Adrenal gland (tissue), 19 donors: ENCODE measurements at places on chromosomes 3 and 15. TPM values are rescaled to one million over a fixed set of nuclear protein-coding genes. Genes with fewer than 3 reads are reported as not detected.

Gene MON1A
- 21.1 TPM for total RNA-seq

DNA sequence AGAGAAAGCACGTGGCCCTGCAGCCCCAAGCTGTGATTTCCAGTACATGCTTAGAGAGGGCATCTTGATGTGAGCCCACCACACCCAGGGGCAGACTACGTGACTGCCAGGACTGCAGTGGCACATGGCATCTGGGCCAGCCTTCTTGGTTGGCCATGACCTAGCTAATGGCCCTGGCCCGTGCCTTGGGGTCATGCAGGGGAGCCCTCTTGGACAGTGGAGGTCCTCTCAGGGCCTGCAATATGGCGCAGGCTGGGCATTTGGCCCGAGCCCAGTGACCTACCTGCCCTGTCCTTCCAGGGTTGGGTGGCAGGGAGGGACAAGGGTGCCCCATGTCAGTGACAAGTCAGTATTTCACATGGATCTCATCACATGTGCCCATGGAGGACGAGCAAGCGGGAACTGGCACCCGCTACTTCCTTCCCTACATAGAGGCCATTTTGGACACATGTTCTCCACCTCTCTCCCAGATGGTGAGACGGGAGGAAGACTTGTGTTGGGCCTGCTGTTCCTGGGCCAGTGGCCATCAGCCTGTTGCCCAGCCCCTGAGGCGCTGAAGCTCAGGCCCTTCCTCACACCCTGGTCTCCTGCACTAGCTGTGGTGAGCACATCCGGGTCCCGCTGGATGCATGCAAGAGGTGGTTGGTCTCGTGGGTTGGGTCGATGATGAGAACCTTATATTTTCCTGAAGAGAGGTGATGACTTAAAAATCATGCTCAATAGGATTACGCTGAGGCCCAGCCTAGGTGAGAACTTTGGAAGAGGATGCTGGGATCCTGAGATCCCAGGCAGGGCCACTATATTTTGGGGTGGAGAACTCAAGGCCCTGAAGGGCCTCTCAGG is 195.6 kb downstream of the UBE3A start:
- H3K4me1 ChIP-seq: no peaks in the 10 kb centered on the region
- no peak overlapping the region for H3K27ac ChIP-seq
- no peaks in the 10 kb centered on the region for H3K36me3 ChIP-seq
- H3K4me3 ChIP-seq: no peak overlapping the region

Gene VILL
- total RNA-seq: 2.5 TPM

DNA sequence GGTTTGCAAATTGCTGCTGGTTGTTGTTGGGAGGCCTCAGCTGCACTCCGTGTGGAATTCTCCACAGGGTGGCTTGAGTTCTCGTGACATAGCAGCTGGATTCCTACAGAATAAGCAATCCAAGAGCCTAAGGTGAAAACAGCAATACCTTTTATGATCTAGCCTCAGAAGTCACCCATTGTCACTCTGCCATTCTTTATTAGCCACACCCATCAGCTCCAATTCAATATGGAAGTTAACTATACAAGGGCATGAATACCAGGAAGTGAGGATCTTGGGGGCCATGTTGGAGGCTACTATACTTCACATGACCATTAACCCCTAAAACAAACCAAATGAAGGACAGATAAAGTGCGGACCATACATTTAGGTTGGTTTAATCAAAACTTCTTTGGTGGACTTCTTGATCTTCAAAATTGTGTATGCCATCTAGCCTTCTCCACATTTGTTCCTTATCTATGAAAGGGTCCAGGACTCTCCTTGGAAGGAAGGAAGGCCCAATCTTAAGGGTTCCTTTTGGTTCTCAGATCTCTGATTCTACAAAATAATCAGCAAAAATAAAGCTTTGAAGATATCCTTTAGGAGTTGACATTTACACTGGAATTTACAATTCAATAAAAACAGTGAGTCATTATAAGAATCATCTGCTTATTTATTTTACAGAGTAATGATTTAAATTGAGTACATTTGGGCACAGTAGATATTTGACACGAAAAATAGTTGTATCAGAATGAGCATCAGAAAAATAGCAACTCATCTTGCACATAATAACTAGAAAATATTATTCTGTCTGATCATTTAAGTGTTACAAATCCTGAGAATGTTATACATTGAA is 21.5 kb downstream of the CIAO2A start:
- no peak overlapping the region for H3K4me3 ChIP-seq
- no peaks in the 10 kb centered on the region for H3K36me3 ChIP-seq
- DNase-seq: no peak
- peak overlapping the region; percentile 68 for H3K27ac ChIP-seq
- peaks cover 53% of the 10 kb centered on the region for H3K4me1 ChIP-seq

DNA sequence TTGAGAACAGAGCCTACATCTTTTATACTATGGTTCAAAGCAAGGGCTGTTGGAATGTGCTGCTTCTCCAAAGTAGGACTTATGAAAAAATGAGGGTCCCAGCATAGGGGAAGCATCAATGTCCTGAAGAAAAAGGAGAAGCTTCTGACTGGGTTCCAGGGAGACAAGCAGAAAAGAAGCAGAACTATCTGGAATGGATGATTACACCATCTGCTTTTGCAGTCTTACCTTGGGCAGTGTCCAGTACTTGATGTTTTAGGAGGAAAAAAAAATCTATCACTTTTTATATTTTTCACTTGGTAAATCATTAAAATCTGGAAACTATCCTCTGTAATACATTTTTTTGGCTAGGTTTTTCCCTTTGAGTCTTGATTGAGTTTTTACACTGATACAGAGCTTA is 57.9 kb upstream of the DPH6 start:
- H3K36me3 ChIP-seq: no peaks in the 10 kb centered on the region
- no peak for DNase-seq
- H3K27ac ChIP-seq: no peak overlapping the region
- H3K4me3 ChIP-seq: no peak overlapping the region

GRCh38 chr3:177060492-177060891 is 136.8 kb downstream of the TBL1XR1 start:
- no peak overlapping the region for H3K27ac ChIP-seq
- no peaks in the 10 kb centered on the region for H3K4me1 ChIP-seq
- H3K36me3 ChIP-seq: no peaks in the 10 kb centered on the region
- no peaks in the 10 kb centered on the region for H3K27me3 ChIP-seq
- H3K4me3 ChIP-seq: no peak overlapping the region

DNA sequence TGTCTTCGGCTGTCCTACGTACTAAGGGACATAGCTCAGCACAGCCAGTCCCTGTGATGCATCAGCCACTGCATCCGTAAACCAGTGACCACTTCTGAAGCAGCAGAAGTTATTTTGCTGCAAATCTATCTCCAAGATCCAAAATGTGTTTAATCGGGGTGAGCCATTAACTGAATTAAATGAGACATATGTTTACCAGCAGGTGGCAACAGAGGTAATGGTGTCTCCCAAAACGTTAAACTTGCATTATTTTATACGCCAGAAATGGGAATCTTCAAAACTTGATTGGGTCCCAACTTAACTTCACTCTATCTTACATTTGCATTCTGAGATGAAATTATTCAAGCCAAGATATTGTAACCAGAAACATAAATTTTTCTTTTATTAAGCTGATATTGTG is 75.3 kb upstream of the BOC start:
- H3K27ac ChIP-seq: no peak overlapping the region
- no peak overlapping the region for H3K4me3 ChIP-seq
- H3K27me3 ChIP-seq: no peaks in the 10 kb centered on the region
- DNase-seq: no peak

DNA sequence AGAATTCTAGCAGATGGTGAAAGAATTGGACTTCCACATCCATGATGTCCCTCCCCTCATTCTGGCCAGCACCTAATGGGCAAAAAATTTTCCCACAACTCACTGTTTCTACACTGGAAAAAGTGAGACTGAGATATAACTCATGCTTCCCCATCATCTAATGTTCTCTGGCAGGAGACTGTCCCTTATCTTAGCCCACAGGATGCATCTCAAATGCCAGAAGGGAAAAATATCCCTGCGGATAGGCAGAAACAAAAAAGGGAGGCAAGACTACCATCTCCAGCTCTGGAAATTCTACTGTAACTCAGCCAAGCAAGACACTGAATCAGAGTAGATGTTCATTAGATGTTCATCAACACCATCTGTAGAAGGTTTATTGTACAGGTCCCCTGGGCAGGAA is 58.6 kb downstream of the DLG1 start:
- no peak overlapping the region for H3K27ac ChIP-seq
- H3K4me3 ChIP-seq: no peak overlapping the region
- no peak for DNase-seq
- no peaks in the 10 kb centered on the region for H3K27me3 ChIP-seq
- H3K36me3 ChIP-seq: no peaks in the 10 kb centered on the region

Gene NMB
- 6.9 TPM for total RNA-seq

DNA sequence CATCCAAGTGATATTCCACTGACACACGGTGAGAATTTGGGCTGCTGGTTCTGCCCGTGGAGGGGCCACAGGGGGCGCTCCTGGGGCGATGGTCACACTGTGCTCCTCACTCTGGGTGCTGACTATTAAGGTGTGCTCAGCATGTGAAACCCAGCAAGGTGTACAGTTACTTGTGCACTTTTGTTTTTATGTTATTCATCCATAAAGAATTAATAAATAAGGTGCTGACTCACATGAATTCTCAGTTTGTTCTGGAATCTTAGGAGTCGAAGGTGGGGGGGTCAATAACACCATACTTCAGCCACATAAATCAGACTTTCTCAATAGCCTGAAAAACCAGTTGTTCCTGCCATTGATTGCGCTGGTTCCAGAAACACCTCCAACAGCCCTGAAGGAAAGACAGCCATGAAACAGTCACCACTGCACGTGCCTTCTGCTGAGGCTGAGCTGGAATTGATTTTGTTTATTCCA is 53.5 kb upstream of the SPATA12 start:
- DNase-seq: peak; percentile 56
- peaks cover 36% of the 10 kb centered on the region for H3K4me1 ChIP-seq
- no peaks in the 10 kb centered on the region for H3K27me3 ChIP-seq
- H3K27ac ChIP-seq: peak overlapping the region; percentile 78
- no peak overlapping the region for H3K4me3 ChIP-seq

- no peak overlapping the region for H3K4me3 ChIP-seq
- no peak overlapping the region for H3K27ac ChIP-seq
- peaks cover 30% of the 10 kb centered on the region for H3K4me1 ChIP-seq
- no peaks in the 10 kb centered on the region for H3K36me3 ChIP-seq
Measured at GRCh38 chr15:85475317-85475701, 94.9 kb downstream of the AKAP13 start.

DNA sequence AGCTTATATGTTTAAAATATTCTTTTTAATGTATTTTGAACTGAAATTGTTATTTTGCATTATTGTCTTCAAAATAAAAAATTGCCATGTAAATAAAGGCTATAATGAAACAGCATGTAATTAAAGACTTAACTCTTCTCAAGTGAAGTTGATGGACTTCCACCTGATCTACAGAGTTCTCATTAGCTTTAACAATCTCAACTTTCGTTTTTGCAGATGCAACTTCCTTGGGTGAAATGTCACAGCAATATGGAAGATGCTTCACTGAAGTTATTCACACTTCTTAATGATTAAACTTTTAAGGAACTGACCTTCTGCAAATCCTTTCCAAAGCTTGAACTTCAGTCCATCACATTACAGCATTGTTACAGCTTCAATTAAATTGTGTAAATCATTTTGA is 63.6 kb downstream of the OSTN start:
- H3K27me3 ChIP-seq: no peaks in the 10 kb centered on the region
- no peak overlapping the region for H3K4me3 ChIP-seq
- DNase-seq: no peak
- H3K36me3 ChIP-seq: no peaks in the 10 kb centered on the region
- no peaks in the 10 kb centered on the region for H3K4me1 ChIP-seq

Gene TMCC1
- 37.7 TPM for total RNA-seq

DNA sequence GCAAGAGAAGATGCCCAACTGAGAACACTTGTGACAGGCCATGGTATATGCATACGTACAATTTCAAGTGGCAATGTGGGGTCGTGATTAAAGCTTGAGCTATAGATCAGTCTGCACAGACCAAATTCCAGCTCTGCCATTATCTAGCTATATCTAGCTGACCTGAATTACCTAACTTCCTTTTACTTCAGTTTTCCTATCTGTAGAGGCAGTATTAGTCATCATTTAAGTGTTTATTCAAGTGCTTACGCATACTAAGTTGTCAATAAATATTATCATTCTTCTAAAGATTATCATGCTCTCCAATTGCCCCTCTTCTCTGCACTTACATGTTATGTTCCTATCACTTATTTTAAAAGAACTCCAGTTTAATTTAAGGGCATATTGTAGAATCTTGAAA is 87.9 kb downstream of the ARPP21 start:
- H3K36me3 ChIP-seq: no peaks in the 10 kb centered on the region
- DNase-seq: no peak
- H3K27ac ChIP-seq: no peak overlapping the region
- H3K4me3 ChIP-seq: no peak overlapping the region

- peak; percentile 38 for DNase-seq
- peak overlapping the region; percentile 57 for H3K27ac ChIP-seq
- H3K36me3 ChIP-seq: no peaks in the 10 kb centered on the region
Measured at GRCh38 chr3:27521179-27521871, 37.1 kb upstream of the SLC4A7 start.

DNA sequence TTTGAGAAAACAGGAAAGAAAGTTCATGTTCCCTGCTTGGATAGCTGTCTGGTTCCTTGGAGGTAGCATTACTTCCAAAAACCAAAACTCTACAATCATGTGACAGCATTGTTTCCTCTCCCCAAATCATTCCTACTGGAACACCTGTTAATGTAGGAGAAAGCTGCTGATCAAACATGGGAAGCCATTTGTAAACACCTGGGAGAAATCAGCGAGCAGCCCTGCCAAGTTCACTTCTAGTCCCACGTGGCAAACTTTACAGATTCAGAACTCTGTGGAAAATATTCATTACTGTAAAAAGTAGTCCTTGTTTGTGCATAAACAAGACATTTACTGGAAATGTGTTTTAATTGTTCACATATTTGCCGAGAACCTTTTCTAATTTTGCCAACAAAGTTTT is 275.5 kb upstream of the AZI2 start:
- no peaks in the 10 kb centered on the region for H3K4me1 ChIP-seq
- H3K27ac ChIP-seq: no peak overlapping the region
- H3K27me3 ChIP-seq: no peaks in the 10 kb centered on the region
- no peak for DNase-seq

GRCh38 chr3:183287301-183287971 is 34.4 kb downstream of the B3GNT5 start:
- peak; percentile 79 for DNase-seq
- peak overlapping the region; percentile 84 for H3K27ac ChIP-seq
- H3K4me1 ChIP-seq: no peaks in the 10 kb centered on the region
- no peaks in the 10 kb centered on the region for H3K27me3 ChIP-seq

DNA sequence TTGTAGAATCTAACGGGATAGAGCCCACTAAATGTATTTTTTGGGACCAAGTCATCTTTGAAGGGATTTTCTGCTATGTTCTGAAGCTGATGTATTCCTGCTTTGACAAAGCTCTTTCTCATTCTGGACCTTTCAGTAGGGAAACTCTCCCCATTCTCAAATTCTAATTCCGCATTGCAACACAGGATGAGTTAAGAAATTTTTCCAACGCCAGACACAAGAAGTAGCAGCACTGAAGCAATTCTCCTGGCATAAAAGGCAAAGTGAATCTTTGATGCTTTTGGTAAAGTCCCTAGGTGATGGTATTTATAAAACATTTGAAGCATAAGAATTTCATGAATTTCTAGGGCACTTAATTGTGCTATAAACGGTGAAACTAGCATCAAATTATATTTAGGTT is 76.8 kb downstream of the ZPLD1 start:
- no peak for DNase-seq
- H3K27me3 ChIP-seq: no peaks in the 10 kb centered on the region
- no peak overlapping the region for H3K4me3 ChIP-seq
- H3K4me1 ChIP-seq: no peaks in the 10 kb centered on the region
- H3K27ac ChIP-seq: no peak overlapping the region
- no peaks in the 10 kb centered on the region for H3K36me3 ChIP-seq

Gene CACNA1D
- total RNA-seq: 83.1 TPM

Gene CSPG4
- 2.9 TPM for total RNA-seq
